Fibroblast of skin of right biceps (primary cell): ENCODE measurements at places on chromosomes 2 and 18.
A peak's percentile ranks its signal among the peaks of the same experiment; 100 is the strongest.

DNA sequence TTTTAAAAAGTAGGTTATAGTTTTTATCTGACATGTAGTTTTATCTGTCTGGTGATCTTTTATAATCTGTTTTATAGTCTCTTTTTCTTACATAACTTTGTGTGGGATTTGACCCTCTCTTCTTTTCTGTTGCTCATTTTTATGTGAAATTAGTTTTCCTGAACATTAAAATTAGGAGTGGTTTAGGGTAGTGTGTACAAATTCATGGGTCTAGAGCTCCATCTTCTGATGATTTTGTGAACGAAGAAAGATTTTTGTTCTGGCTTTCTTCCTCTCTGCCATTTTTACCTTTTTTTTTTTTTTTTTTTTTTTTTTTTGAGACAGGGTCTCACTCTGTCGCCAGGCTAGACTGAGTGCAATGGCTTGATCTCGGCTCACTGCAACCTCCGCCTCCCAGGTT is 46.6 kb downstream of the SLC30A6 start:
- DNase-seq = no peak

DNA sequence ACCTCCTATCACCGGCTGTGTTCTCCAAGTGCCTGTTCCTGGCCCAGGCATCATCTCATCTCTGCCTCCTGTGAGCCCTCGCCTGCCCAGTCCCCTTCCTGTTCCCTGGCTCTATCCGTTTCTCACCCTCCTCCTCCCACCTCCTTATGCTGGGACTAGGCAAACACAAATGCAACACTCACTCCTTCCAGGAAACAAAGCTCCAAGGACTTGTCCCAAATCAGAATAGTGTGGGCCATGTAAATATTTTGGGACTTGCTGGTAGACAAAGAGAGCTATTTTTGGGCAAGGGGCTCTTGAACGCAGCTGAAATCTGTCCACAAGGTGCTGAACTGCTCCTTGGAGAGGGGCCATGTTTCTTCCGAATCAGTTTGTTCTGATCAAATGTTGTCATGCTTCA is 25.3 kb downstream of the MBP start:
- no peak for DNase-seq

- no peak for DNase-seq
Measured at GRCh38 chr2:9618410-9618809, 12.4 kb downstream of the YWHAQ start.

DNA sequence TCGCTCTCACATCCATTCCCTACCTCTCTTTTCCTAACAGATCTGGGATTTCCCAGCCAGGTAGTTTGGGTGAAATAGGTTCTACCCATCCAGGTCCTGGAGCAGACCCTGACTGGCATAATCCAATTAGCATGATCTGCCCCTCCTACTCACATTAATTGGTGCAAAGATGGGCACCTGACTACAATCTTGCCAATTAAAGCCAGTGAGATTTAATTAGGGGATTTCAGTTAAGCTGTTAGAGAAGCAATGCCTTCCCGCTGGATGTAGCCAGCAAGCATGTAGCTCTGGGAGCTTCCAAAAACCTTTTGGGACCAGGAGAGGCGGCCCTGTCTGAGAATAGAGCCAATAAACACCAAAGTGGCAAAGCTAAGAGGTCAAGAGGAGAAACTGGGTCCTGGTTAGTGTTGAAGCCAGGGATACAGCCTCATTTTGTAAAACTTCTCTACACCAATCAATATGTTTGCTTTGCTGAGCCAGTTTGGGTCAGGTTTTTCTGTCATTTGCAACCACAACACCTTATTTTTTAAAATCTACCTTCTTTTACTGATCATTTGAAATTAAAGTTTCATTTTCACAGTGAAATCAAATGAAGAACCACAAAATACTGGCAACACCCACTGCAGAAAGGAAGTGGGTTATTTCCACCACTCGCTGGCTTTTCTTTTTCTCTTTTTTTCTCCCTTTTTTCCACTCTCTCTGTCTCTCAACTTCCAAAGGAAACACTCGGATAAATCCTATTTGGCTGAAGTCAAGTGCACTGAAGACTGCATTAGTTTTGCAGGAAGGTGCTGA is 3.2 kb upstream of the TTC39C start:
- DNase-seq = no peak

GRCh38 chr2:231714639-231715498 is 6.5 kb downstream of the PTMA start:
- DNase-seq = peak; percentile 58

- DNase-seq = peak; percentile 20
Measured at GRCh38 chr2:172997031-172997430, 78.6 kb upstream of the MAP3K20 start.

- DNase-seq = no peak
Measured at GRCh38 chr2:30652271-30652915, 154.9 kb downstream of the CAPN13 start.

DNA sequence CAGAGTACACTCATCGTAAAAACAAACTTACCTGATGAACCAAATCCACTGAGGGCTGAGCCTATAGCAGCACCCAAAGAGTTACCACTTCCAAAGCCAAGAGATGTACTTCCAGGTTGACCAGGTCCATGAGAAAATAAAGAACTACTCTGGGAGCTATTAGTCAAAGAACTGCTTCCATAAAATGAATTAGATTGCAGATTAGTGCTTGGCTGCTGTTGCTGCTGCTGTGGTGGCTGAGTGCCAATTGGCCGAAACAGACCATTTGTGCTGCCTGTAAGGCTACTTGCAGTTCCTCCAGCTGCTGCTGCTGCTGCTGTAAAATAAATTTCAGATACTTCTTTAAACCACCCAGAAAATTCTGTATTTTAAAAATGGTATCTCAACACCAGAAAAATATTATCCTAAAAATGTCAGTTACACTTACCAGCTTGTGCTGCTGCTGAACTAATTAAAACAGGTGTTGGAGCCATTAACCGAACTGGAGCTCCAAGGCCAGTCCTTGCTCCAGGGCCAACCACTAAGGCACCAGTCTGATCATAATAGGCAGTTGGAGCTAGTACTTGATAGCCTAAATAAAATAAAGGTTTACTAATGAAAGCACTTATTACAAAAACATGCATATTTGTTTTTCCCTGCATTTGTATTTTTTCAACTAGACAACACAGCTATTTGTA is 58.1 kb upstream of the SDC1 start:
- no peak for DNase-seq

DNA sequence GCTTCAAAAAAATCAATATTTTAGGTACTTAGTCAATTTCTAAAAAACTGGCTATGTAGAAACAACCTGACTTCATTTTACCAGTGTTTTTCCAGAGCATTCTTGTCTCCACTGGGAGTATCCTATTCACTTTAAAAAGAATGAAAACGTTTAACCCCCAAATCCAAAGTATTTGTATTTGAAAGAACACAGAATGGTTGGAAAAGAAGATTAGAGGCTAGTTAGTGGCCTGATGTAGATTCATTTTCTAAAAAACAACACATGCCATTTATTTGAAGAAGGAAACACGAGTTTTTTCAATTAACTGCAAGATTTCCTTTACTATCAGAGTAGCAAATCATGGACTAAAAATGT is 74.6 kb downstream of the PLEKHM3 start:
- no peak for DNase-seq

DNA sequence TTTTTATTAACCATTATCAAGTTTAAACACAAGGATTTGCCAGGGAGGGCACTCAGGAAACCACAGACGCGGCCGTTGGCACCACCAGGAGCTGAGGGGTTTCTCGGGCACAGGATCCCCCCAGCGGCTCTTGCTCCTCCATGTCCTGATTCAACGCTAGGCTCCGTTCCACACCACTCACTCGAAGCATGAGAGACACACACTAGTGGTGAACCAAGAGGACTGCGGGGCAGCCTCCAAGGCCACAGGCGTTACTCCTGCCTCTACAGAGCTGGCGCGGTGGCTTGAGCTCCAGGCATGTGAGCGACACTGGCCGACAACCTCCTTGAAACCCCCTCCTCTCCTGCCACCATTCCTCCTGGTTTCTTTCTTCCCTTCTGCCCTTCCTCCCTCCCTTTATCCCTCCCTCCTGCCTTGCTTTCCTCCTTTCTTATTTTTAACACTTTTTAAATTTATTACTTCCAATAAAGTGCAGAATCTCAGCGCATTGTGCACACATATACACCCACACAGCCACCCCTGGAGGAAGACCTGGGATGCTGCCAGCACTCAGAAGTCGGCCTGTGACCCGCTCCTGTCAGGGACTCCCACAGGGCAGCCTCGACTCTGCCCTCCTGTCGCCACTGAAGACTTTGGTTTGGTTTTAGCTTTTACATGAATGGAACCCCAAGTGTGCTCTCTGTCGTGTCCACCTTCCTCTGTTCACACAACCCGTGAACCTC is 21.7 kb downstream of the COX7A2L start:
- DNase-seq = no peak

DNA sequence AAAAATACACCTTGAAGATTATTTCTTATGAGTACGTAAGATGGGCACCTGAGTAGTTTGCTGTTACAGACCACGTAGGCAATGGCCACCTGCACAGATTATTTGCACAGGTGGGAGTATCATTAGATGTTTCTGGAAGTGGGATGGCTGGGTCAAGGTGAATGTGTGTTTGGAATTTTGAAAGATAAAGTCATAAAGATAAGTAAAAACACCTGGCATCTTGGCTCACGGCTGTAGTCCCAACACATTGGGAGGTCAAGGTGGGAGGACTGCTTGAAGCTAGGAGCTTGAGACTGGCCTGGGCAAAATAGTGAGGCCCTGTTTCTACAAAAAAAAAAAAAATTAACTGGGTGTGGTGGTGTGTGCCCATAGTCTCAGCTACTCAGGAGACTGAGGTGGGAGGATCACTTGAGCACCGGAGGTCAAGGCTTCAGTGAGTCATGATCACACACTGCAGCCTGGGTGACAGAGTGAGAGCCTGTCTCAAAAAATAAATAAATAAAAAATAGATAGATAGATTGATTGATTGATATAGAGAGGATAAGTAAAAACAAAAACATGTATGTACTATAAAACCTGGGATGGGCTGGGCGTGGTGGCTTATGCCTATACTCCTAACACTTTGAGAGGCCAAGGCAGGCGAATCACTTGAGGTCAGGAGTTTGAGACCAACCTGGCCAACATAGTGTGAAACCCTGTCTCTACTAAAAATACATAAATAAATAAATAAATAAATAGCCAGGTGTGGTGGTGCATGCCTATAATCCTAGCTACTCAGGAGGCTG is 30.4 kb downstream of the ODC1 start:
- DNase-seq = no peak

GRCh38 chr18:80171054-80171872 is 62.2 kb downstream of the ADNP2 start:
- peak; percentile 65 for DNase-seq

DNA sequence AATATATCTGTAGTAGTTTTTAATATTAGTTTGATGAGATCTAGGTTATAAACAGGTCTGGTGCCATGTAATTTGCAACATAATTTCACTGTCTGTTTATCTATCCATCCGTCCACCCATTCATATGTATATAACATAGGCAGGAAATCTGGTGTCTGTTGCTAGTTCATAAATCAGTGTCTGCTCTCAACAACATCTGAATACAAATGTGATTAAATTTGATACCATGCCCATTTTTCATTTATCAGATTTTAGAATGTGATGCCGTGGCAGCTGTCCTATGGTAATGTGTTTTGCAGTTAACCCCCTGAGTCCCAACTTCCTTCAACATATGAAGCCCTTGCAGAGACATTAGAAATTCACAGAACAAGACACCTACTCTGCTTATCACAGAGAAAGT is 228.4 kb downstream of the CMPK2 start:
- no peak for DNase-seq

- no peak for DNase-seq
Measured at GRCh38 chr2:238920601-238921001, 72.7 kb downstream of the TWIST2 start.

GRCh38 chr18:24232800-24233199 is 93.9 kb downstream of the CABYR start:
- DNase-seq = no peak

DNA sequence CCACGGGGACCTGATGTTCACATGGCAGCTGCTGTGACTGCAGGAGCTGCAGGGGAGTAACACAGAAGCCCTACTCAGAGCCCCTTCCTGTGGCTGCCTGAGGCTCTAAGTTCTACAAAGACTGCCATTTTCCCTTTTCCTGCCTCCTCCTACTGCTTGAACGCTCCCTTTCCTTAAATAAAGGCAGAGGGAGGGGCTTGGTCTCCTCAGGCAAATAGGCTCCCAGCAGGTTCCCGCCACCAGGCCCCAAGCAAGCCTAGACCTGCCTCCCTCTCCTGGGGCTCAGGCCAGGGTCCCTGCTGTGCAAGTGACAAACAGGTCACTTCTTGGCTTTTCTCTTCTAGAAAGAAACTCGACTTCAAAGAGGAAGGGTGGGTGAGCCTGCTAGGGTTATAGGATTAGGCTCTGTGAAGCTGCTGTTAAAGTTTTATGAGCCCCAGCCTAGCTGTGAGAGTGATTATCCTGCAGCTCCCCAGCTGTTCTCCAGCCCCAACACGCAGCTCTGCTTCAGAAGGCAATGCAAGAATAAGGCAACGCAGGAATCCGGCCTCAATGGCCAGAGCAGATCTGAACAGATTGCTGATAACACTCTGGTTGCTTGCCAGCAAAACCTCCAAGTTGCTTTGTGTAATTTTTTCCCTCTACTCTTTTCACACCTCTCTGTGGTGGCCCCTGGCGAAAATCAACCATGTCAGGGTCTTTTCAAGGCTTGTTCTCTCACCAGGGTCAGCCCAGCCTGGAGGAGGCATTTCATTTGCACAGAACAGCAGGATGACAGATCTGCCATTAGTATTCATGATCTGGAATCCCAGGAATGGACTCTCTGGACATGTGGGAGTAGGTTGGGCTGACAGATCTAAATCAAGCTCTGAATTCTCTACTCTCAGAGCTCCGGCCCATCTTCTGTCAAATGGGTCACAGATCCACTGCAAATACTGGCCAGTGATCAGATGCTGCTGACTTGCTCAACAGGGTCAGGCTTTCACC is 71.3 kb downstream of the MRO start:
- no peak for DNase-seq

- DNase-seq = no peak
Measured at GRCh38 chr2:20585710-20586594, 64.9 kb downstream of the HS1BP3 start.

- no peak for DNase-seq
Measured at GRCh38 chr2:19764998-19765397, 136.8 kb downstream of the TTC32 start.

DNA sequence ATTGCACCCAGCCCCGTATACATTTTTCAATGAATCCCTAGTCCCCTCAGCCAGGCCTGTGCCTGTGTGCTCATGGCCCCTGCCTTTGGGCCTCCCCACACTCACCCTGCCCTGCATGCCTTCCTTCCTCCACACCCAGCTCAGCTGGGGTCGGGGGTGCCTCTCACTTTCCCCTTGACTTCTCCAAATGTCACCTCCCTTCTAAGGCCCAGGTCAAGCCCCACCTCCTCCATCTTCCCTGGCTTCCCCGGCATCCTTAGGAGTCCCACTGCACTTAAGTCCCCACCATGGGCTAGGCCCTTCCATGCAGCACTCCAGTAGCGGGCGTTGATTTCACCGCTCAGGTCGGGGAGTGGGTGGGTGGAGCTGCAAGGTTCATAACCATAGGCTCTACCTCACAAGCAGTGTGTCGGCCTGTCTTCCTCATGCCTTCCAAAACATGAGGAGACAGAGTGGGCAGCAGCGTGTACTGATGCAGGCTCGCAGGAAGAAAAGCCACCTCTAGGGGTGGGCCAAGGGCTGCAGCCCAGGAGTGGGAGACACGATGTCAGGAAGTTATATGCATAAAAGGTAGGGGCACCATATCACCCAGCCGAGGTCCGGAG is 47.7 kb downstream of the DNMT3A start:
- DNase-seq = no peak

GRCh38 chr2:168156661-168157060 is 90.7 kb downstream of the STK39 start:
- peak; percentile 64 for DNase-seq
